ENCODE measurements at places on chromosomes 5 and 9.

GRCh38 chr5:132459031-132459982, 31.3 kb downstream of the IRF1 start:
- no peak for DNase-seq

DNA sequence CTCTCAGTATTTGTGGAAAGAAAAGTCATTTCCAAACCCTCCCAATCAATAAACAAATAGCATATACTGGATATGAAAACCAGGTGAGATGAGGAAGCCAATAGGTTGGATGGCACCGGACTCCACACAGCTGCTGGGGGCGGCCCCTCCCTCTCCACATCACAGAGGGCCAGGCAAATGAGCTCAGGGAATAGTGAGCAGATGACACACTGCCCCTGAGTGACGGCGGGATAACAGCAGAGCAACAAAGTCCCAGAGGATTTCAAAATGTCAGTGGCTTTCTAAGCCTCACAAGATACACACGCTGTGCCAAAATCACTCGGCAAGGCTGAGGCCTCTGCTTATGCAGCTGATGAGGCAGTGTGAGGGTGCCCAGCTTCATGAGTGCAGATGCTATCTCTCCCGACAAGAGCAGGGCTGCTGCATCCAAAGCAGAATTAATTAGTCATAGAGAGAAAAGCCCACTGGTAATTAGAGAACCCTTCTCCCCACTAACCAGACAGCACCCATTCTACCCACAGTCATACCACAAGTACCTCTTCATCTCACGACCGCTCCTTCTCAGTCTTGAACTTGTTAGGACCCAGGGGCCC, 235.0 kb upstream of the NFIL3 start:
- DNase-seq = no peak

DNA sequence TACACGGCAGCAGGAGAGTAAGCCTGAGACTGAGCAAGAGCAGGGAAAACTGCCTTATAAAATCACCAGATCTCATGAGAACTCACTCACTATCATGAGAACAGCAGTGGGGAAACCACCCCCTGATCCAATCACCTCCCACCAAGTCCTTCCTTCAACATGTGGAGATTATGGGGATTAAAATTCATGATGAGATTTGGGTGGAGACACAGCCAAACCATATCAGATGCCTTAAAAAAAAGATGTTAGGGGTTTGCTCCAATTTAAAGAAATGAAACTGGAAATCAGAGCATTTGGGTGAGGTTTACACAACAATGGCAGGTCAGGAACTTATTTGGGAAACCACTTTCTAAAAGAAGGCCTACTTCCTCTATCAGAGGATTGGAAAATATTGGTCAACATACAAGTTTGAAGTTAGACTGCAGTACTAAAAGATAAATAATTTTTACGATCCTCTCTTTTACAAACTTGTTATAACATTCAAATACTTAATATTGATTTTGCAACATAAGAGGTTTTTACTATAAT, 105.1 kb downstream of the FBN2 start:
- DNase-seq = no peak

GRCh38 chr9:79390781-79391770, 180.7 kb upstream of the TLE4 start:
- no peak for DNase-seq

- no peak for DNase-seq
Measured at GRCh38 chr9:126126807-126127206, 199.8 kb upstream of the MVB12B start.

DNA sequence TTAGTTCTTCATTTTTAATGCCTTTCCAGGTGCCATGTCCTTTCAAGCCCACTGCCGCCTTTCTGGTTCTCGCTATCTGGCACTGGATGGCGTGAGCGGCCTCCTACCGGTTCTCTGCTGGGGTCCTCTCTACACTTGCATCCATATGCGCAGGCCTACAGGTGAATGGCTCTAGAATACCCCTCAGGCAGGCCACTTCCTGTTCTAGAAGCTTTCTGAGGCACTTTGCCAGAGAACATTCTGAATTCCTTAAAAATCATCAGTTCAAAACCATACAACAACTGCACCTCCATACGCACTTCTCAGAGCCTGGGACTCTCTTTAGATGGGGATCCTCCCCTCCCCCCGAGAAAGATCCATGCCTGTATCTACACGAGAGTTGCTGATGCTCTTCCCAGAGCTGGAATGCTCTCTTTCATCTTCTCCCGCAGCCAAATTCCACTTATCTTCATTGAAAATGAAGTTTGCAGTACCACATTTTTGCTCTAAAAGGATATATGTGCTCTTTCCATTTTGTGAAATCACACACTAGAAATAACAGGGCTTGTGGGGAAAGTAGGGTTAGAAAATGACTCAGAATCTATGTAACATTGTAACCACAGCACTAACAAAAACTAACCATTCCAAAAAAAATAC, 1.4 kb upstream of the LHFPL2 start:
- no peak for DNase-seq

DNA sequence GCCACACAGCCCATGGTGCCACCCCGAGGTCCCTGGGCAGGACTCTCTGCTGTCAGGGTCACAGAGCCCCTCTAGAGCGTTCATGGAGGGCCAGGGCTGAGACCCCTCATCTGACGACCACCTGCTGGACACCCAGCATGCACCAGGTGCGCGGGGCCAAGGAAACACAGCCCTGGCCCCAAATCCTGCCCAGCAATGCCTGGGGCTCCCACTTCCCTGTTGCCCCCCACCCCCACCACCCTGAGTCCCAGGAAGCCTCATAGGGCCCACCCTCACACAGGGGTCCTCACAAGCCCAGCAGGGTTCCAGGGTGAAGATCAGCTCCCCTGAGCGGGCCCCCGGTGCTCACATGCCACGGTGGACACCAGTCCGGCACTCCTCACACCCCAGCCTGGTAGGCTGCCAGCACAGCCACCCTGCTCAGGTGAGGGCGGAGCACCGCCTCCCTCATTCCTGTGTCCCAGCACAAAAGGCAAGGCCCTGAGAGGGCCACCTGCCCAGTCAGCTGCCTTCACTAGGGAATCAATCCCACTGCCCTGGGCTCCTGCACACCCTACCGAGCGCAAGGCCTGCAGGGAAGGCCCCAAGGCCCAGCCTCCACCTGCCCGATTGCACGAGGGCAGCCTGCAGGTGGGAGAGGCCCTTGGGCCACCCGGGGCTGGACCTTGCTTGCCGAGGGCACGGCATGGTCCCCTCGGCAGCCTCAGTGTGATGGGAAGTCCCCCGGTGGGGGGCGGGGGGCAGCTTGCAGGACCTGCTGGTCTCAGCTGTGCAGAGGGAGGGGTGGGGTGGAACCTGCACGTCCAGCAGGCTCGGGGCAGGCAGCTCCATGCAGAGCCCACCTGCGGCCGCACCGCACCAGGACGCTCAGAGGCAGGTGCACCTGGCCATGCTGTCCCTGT, 56.4 kb upstream of the UBAC1 start:
- DNase-seq = peak; percentile 6

DNA sequence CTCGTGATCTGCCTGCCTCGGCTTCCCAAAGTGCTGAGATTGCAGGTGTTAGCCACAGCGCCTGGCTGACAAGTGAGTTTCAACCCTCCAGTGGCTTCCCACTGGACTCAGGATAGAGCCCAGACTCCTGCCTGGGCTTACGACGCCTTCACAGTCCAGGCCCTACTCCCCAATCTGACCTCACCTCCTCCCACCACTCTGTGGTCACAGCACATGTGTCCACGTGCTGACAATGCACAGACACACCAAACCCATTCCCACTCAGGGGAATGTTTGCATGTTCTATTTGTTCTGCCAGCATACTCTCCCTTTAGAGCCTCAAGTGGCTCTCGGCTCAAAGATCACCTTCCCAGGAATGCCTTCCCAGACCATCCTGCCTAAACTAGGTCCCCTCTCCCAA, 31.1 kb upstream of the TRIM14 start:
- DNase-seq = no peak

GRCh38 chr5:178793151-178793550, 62.7 kb upstream of the ZNF354A start:
- DNase-seq = peak; percentile 80

DNA sequence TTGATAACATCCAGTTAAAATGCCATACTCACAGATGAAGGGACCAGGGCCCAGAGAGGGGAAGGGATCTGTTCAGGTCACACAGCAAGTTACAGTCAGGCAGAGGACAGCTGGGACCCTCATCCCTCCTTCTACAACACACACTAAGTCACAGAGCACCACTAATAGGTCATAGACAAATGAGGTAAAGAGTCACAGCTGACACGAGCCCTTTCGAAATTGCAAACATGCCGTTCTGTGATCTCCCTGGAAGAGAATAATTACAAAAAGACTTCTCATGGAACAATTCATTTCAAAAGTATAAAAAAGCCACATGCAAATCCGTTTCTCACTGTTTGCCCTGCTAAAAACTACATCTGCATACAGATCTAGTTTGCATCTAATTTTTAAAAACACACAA, 15.5 kb downstream of the IGFBPL1 start:
- DNase-seq = no peak

- no peak for DNase-seq
Measured at GRCh38 chr5:110242950-110243349, 483.5 kb downstream of the TMEM232 start.

DNA sequence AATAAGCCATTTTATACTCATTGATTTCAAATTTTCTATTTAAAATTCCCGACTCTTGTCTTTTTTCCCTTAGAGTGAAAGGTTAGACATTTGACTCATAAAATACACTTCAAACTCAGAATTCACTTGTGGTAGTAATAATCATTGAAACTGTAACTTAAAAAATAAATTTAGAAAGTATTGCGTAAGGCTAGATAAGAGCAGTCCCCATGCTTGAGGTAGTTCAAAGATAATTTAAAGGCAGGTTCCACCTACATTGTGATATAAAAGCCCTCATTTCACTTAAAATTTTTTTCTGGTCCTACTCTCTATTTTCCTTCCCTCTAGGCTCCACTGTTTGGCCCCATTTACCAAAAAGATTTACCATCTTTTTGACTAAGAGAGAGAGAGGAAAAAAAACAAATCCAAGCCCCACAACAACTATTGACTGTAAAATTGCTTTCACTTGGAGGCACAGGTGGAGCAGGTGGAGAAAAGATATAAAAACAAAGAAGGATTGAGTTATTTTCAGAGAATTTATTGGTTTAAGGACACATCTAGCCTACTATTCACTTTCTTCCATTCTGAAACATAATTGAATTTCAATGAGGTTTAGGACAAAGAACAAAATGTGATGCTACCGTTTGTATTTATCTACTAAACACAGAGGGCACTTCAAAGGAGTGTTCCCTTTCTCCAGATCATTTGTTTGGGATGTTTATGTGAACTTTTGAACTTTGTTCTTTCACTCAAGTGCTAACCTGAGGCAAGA, 61.0 kb downstream of the FBXO4 start:
- no peak for DNase-seq

GRCh38 chr9:130325921-130326320, 60.4 kb downstream of the HMCN2 start:
- DNase-seq = no peak

DNA sequence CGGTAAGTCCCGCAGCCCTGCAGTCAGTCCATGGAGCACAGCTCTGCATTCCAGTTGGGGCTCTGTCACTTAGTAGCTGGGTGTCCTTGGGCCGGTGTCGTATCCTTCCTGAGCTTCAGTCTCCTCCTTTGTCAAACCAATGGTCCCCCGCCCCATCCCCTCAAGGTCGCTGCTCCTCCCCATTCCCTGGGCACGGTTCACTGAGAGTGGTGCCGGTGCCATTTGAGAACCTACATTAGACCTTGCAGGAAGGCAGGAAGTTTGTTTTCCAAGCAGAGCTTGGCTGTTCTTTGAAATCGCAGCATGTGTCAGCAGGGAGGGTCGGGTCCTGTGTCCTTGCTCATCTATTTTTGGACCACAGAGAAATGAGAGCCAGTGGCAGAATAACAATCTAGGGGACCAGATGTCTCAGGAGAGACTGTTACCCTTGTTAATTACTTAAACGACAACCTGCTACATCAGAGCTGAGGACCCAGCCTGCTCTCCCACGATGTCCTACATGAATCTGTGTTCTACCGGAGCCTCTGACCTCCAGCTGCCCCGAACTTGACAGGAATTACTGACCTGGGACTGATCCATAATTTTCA, 21.7 kb upstream of the BARHL1 start:
- no peak for DNase-seq

GRCh38 chr5:285991-286557, 14.6 kb downstream of the PDCD6 start:
- no peak for DNase-seq

DNA sequence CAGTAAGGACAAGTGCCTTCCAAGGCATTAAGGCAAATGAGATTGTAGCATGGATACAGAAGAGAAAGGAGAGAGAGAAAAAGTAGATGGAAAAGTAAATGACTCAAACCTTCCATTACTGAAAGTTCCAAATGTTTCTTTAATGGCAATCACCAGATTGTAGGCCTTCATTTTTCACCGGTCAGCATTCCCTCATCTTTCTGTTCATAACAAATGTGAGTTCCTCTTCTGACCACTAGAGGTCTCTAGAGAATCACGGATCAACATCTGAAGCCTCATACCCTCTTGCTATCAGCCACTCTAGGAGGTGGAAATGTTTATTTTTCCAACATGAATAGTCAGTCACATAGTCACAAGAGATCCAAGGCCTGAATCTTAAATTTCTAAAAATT, 73.6 kb upstream of the RPS23 start:
- DNase-seq = no peak

DNA sequence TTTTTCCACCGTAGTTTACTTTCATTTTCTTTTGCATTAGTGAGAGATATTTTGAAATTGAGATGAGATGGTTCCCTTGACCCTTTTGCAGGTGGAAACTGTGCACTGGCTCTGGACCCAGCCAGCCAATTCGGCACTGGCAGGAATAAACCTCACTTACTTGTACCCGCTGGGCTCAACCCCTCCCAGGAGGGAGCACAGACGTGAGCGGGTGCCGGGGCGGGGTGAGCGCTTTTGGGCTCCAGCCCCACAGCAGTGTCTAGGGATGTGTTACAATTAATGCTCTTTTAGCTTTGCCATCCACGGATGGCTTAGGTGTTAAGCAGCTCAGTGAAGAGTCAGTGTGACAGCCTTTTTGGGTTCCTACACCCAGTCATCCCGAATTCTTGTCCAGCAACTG, 766.1 kb upstream of the CHD1 start:
- DNase-seq = no peak

GRCh38 chr9:137575364-137575715, 3.4 kb downstream of the DPH7 start:
- no peak for DNase-seq

- DNase-seq = no peak
Measured at GRCh38 chr9:131306397-131307004, 17.0 kb downstream of the PLPP7 start.

DNA sequence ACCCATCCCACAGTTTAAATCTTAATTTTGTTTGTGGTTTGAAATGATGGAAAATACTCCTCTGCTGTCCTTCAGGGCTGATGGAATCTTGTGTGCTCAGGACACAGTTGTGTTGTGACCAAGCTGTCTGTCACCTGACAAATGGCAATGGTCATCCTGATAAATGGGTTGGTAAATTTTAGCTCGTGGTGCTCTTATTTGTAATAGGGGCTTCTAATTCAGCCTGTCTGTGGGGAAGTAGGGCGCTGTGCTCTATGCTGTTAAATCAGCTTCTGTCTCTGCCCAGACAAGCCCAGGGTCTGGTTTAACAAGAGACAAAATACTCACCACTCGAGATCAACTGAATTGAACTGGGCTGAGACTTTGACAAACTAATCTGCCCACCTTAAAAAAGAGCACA, 4.5 kb downstream of the LRRTM2 start:
- DNase-seq = no peak

- DNase-seq = no peak
Measured at GRCh38 chr5:145906401-145906800, 30.0 kb upstream of the SH3RF2 start.

Measured in HAP-1 (cell line).